GDM1 (cell line): ENCODE measurements at places on chromosomes 7 and 10.
A peak's percentile ranks its signal among the peaks of the same experiment; 100 is the strongest.

DNA sequence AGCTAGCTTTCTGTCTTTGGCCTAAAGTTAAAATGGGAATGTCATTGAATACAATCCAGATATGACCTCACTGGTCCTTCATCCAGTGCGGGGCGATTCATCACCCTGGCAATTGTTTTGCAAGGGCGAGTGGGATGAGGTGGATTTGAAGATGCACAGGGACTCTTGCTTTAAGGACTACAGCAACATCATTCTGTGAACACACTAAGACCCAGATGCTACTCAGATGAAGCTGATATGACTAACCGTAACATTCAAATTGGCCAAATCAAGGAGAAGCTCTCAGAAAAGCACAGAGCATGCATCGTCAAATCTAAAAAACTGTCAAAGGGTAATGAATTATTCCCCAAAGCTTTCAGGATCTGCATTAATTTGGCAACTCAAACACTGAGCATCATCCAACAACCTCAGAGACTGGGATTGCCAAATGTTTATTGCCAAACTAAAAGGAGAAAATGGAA lies 12.8 kb downstream of the CPA1 start:
- no peak for DNase-seq

- DNase-seq, result no peak
Observed at GRCh38 chr10:10462151-10462941, 555.3 kb upstream of the CELF2 start.

DNA sequence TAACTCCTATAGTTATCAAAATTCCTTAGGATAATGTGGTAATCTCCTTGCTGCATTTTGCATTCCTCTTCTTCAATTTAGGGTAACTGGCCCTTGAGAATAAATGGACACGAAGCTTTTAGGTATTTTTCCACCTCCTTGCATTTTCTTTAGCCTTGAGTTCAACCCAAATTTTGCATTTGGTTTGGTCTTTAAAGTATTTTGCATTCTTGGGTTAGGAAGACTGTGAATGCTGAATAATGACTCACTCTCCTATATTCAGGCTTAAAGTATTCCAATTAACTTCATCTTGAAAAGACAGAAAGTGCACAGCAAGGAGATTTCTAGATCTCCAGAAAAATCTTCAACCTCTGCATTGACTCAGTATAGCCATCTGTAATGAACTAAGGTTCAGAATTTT lies 47.3 kb downstream of the TFPI2 start:
- DNase-seq, result no peak

DNA sequence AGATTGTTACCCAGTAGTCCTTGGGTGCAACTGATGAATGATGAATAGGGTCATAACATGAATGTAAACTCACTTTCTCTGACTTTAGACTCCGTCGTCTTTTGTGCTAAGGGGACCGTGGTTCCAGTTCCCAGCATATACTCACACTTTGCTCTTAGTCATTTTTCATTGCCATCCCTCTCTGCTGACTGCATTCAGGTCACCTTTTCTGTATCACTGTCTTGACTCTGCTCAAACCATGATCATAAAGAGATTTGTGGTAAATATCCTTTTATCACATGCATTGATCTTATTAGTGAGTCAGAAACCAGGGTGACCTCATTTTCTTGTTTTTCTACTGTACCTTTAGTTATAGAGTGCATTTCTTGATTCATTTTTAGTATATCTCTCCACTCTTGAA lies 141.1 kb upstream of the AGR3 start:
- no peak for DNase-seq

DNA sequence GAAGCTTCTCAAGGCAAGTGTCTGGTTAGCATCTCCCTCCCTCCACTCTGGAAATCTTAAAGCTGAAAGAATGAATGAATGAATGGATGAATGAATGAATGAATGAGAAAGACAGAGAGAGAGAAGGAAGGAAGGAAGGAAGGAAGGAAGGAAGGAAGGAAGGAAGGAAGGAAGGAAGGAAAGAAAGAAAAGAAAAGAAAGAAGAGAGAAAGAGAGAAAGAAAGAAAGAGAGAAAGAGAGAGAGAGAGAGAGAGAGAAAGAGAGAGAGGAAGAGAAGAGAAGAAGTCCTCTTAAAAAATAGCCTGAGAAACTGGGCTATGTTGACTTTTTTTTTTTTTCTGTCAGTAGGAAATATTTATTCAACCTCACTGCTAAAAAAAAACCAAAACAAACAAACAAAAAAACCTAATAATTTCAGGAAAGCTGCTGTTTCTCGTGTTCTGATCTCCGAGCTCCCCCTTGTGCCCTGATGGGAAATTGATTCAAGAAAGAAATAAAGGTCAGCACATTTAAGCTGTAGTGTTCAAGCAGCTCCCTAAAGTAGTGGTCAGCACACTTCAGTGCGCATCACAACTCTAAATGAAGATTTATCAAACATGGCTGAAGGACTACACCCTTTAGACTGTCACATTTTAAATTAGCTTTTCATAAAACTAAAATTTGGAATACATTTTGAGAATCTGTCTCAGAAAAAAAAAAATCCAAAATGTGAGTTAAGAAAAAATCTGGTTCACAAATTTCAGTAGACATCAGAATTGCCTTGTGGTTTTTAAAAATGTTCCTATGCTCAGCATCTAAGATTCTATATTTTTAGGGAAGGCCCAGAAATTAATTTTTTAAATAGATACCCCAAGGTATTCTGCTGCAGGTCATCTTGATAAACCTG lies 154.3 kb downstream of the ELAPOR2 start:
- DNase-seq, result no peak

DNA sequence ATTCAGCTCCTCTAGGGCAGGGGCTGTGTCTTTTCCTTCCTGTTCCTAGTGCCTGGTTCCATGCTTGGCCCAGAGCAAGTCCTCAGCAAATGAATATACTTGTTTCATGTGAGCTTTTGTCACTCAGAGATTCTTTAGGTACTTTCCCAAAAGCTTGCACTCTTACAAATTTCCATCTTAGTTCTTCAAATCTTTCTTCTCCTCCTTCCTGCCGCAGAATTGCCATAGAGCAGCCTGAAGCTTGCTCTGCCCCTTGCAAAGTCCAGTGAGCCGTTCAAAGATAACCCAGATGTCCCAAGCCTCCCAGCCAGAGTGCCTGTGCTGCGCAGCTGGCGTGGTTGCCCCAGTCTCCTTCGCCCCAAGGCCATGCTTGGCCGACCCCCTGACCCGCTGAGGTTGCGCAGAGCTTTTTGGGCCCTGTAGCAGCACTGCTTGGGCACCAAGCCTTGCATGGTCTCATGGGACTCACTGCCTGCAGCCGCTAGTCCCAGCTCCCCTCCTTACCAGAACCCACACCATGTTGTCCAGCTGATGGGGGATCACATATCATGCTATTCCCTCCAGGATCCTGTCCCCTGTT lies 20.7 kb downstream of the CHST3 start:
- no peak for DNase-seq

DNA sequence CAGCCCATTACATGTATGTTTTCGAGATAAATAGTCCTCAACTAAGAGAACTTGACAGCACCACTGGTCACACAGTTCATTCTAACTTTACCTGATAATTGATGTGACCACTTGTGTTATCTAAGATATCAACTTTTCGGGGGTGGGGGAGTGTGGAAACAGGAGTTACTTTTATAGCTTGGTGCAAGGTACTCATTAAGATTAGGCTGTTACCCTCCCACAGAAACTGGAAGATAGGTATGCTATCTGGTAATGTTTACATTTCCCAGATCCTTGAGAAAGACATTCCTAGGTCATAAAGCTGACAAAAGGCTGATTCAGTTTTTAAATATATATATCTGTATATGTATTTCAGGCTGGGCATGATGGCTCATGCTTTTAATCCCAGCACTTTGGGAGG lies 11.1 kb downstream of the ERVW-1 start:
- no peak for DNase-seq

DNA sequence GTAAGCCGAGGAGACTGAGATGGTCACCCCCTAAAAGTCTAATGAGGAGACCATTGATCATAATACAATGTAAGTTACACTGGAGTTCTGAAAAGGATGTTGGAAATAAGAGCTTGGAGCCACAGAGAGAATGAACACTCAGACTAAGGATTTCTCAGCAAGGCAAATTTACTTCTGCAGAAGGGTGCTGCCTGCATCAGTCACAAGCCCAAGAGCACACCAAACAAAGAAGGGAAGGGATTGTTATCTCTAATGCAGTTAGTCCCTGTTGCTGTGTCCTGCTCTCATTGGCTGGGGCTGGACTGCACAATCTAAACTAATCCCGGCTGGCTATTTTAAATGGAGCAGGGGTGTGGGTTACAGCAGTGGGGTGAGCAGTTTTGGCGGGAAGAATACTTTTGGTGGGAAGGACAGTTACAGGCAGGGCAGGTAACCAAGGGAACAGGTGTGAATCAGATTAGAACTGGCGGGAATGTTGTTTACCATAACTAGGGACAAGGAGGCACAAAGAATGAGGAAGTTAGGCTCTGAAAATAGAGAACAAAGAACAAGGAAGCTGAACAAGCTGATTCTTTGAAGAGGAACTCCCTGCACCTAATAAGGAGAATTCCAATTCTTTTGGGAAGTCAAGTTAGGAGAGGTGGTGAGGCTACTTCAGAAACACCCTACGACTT lies 30.3 kb upstream of the TRIM24 start:
- DNase-seq, result no peak

GRCh38 chr10:100878291-100878910 lies 34.4 kb upstream of the SLF2 start:
- DNase-seq, result peak; percentile 59

DNA sequence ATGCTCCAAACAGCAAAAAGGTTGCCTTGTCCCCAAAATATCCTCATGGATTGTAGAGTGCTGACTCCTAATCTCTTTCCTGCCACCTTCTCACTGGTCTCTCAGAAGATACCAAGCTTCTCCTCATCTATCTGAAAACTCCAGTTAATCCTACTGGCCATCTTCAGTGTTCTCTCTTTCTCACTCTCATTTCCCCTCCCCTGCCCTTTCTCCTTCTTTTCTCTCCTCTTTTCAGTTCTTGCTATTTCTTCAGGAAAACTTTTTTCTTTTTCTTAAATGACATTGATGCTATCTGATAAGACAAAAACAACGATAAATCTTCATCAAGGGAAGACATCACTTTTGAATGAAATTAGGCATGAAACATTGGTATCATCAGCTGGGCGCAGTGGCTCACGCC lies 109.8 kb downstream of the USP6NL start:
- no peak for DNase-seq

DNA sequence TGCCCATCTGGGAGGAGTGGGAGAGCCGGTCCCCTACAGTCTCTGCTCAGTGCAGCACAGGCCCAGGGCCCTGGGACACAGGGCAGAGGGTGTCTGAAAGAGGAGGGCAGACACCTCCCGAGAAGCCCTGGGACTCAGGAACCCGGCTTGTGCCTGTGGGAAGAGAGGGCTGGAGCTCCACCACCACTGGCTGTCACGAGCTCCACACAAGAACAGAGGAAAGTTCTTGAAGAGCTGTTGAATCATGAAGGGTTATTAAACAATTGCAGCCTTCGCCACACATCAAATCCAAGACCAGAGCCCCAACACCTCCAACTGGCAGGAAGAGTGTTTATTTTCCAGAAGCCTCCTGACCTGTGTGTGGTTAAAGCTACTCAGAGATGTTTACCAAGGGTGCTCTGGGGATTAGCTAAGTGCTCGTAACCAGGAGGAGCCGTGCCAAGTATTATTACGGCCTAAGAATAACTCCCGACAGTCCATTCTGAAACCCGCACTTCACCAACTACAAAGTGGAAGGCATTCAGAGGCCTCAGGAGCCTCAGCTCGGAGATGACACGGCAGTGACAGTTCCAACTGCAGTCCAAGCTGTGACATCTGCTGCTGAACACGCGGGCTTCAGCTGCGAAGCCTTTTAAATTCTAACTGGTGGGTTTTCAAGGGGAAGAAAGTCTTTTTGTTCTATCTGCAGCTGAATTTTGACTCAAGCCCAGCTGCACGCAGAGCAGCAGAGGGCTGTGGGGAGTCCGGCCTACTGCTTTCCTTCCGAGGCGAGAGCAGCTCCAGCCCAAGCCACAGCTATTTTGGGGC lies 75.1 kb downstream of the MAD1L1 start:
- no peak for DNase-seq

DNA sequence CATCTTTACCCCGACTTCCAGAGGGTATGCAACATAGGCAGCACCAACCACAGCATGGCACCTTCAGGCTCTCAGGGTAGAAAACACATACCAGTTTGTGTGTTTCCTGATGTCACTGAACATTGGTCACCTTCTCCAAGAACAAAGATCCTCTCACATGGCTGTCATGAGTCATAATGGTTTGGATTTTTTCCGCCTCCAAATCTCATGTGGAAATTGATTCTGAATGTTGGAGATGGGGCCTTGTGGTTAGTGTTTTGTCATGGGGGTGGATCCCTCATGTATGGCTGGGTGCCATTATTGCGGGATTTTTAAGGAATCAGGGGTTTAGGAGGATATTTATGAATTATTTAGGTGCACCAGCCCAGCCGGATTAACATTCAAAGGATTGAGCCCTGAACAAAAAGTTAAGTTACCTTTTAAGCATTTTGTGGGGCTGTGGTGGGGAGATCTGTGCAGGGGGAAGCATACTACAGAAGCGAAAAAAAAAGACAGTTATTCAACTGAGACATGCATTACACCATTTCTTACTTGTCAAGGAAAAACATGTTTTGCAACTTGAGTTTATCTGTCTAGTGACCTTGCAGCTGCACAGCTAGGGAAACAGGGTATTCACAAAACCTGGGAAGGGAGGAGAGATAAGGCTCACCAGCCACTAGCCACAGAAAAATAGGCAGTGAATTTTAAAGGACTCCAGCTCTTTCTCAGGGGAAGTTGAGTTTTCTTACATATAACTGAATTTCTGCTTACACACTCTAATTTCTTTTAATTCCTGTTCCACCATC lies 774.1 kb upstream of the AUTS2 start:
- no peak for DNase-seq

GRCh38 chr7:128731184-128731583 lies 8.0 kb upstream of the CALU start:
- DNase-seq, result no peak

DNA sequence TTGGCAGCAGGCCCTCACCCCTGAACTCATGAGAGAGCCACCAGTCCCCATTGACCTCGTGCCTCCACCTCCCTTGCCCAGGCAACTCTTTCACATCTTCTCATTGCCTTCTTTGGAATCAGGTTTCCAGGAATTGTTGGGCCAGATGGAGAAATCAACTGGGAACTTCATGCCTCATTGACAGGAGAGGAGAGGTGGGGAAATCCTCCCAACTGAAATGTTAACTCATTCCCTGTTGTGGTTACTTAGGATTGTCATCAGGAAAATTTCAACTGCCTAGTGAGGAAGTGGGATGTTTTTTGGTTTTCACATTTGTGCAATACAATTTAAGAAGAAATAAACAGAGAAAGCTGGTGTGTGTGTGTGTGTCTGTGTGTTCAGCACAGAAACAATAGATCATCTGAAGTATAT lies 106.6 kb upstream of the INHBA start:
- no peak for DNase-seq

- DNase-seq, result no peak
Observed at GRCh38 chr10:18362892-18363291, 222.7 kb downstream of the CACNB2 start.

DNA sequence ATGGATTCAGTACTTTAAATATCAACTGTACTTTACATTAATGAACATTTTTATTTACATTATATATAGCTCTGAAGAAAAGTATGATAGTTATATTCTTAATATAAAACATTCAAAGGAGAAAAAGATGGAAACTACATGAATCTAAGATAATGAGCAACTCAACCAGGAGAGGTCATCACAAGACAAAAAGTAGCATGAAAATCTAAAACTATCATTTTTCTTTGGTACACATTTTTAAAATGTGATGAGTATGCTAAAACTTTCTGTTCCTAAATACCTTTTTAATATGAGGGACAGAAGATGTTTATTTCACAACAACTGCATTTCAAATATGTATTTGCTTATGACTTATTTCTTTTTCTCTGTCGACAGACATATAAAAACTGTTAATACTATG lies 2.4 kb downstream of the CNTNAP2 start:
- no peak for DNase-seq
